ENCODE measurements at places on chromosomes 16 and 17.

- no peak for DNase-seq
Observed at GRCh38 chr17:16517477-16517876, 25.5 kb upstream of the LRRC75A start.

DNA sequence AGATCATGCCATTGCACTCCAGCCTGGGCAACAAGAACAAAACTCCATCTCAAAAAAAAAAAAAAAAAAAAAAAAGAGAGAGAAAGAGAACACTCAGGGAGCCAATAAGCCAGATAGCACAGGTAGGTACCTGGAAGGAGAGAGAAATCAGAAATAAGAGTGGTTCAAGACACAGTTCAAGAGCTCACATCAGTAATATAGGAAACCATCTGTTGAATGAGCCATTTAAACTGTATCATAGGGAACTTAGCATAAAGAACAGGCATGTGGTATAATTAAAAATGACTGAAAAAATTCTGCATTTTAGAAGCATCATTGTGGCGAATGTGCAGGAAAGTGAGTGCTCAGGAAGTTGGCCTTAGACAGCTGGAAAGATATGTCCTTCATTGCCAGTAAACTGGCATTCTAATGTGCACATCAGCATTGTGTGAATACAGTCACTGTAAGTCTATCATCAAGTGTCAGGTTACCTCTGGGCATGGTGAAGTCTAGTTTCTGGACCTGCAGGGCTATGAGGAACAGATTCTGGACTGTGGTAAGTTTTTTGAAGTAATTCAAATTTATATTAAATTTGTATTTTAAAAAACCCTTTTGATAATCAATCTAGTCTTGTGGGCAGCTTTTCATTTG is 20.4 kb downstream of the KRT12 start:
- no peak for DNase-seq

- DNase-seq, result no peak
Observed at GRCh38 chr17:41547378-41547841, 19.3 kb upstream of the KRT19 start.

DNA sequence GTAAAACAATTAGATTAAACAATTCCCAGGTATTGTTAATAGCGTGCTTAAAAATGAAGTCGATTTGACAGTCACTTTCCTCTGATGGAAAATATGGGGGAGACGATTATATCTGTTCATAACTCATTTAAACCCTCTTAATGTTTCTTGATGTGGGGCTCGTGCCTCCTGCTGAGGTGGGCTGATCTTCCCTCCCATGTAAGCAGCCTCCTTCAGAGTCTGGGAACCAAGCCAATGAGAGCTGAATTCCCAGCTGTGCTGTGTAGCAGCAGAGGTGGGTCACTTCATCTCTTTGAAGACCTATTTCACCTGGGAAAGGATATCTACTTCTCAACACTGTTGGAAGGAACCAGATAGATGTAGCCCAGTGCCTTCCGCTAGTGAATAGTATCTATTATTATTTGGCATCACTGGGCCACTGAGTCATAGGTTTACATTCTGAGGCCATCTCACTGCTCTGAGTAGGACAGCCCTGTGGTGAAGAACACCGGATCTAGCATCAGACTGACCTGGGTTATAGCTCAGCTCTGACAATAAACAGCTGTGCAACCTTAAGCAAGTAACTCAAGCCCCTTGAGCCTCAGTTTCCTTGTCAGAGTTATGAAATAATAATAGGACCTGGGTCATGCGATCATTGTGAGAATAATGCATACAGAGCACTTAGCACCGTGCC is 85.3 kb upstream of the C16orf82 start:
- DNase-seq, result no peak

DNA sequence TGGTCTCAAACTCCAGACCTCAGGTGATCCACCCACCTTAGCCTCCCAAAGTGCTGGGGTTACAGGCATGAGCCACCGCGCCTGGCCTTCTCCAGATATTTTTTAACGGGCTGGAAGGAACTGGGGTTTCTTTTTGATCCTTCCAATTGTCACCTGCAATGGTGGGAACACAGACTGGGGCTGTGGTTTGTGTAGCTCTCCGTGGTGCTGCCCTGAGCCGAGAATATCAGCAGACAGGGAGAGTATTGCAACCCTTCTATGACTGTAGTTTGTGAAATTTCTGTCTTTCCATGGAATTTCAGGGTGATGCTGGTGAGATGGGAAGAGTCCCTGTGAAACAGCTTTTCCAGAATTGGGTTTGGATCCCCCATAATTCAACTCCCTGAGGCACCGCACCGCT is 263.5 kb downstream of the ENGASE start:
- DNase-seq, result no peak

DNA sequence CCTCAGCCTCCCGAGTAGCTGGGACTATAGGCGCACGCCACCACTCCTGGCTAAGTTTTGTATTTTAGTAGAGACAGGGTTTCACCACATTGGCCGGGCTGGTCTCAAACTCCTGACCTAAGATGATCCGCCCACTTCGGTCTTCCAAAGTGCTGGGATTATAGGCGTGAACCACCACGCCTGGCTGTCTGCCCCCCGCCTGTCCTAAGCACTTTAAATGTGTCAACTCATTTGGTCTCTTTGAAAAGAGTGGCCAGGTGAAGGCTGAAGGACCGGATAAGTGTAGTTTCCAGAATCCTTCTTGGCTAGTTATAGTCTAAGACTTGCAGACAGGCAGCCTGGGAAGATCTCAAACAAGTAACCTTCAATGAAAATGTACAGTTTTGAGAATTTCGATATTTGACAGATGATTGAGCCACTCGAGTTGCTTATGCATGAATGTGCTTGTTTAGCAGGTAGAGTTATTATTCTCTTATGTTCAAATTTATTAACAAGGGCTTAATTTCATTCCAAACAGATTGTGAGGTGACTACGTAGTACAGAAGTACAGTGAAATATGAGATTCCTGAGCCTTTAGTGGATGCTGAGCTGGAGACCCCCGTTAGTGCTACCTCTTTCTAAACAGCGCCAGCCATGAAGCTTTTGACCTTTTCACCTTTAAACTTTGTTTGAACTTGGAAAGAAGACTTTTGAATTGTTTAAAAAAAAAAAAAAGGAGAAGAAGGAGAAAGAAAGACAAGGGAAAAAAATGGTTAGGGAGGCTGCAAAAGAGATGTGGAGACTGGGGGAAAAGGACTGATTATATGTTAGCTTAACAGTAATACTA is 164.4 kb upstream of the TBX2 start:
- DNase-seq, result no peak

DNA sequence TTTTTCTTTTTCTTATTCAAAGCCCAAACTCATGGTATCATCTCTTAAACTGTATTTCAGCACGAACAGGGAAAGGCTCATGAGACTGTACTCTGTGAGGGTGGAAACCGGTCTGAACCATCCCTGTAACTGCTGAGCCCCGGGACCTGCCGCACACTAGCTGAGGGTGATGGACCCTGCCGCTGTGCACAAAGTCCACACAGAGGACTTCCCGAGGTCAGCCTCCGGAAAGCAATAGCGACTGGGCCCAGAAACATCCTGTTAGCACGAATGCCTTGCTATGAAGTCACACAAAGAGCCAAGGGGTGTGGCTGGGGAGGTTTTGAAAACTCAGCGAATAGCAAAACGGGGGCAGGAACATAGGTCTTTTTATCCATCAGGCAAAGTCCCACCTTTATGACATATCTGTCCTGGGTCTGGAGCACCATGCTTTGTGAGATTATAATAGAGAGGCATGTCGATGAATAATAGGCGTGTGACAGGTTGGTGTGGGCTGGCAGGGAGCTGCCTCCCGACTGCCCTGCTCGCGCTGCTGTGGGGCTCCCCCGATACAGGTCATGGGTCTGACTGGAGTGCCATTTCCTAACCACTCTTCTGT is 33.4 kb downstream of the CDK5R1 start:
- no peak for DNase-seq

DNA sequence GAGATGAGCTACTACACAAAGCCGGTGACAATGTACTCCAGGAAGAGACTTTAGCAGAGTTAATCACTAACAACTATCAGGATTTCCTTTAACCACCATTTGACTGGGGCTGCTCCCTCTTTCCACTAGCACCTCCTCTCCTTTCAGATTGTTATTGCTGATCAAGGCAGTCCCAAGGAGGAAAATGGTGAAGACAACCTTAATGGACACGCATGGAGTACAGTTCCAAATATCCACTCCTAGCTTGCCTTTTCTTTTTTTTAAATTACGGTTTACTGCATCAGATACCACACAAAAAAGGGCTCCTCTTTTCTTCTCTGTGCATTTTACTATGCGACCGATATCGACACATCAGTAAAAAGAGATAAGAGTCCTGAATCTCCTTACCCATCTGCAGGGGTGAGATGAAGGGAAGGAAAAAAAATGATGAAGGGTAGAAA is 30.9 kb downstream of the FAM222B start:
- DNase-seq, result no peak

DNA sequence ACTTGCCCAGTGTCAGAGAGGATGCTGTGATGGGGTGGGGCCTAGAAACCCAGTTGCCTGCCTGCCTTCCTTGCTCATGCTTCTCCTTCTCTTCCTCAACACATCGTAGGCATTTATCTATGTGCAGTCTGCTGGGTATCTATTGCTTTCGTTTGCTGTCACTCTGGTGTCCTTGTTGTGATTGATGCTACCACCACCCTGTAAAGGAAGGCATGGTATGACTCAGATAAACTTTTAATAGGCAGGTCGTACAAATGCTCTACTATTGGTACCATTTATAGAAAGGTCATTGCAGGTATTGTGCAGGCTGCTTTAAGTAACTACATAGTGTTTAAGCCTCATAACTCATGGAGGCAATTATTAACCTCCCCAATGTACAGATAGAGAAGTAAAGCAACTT is 368.9 kb downstream of the UTP18 start:
- no peak for DNase-seq

GRCh38 chr17:67491681-67492024 is 114.6 kb downstream of the PITPNC1 start:
- DNase-seq, result no peak

DNA sequence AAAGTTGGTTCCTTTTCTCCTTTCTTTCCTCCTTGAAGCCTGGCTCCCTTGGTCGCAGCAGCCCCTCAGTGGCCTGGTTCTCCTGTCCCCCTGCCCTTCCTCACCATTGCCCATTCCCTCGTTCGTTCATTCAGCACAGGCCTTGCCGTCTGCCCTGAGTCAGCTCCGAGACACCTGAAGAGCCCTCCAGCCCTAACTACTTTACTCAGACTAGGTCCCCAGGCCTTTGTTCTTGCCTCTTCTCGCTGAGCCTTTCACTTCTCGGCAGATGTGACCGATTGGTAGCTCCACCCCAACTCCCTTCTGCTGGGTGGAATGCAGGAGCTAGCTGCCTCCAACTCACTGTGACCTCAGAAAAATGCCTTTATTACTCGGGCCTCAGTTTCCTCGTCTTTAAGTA is 7.0 kb upstream of the ADAM11 start:
- no peak for DNase-seq

- no peak for DNase-seq
Observed at GRCh38 chr16:82264756-82265155, 94.7 kb upstream of the MPHOSPH6 start.

DNA sequence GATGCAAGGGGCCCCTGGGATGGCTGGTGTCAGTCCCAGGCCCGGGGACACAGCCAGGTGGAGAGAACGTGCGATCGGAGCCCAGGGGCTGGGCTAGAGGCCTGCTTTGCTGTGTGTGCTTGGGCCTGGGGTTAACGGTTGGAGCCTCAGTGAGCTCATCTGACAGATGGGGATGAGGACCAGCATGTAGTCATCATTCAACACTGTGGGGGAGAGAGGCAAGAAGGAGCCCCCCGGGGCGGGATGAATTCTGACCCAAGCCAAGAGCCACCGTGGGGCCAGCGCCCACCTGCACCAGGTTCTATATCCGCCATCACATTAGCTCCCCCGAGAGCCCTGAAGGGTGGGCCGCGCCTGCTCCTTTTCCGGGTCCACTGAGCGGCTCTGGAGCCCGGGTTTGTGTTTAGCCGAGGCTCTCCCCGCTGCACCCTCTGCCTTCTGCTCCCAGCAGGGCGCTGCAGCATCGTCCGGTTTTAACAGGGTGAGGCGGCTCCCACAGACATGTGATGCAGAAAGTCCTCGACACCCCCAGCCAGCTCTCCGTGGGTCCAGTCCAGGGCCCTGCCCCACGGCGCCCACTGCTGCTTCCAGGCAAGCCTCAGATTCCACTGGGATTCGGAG is 365.7 kb downstream of the SEC14L1 start:
- no peak for DNase-seq

DNA sequence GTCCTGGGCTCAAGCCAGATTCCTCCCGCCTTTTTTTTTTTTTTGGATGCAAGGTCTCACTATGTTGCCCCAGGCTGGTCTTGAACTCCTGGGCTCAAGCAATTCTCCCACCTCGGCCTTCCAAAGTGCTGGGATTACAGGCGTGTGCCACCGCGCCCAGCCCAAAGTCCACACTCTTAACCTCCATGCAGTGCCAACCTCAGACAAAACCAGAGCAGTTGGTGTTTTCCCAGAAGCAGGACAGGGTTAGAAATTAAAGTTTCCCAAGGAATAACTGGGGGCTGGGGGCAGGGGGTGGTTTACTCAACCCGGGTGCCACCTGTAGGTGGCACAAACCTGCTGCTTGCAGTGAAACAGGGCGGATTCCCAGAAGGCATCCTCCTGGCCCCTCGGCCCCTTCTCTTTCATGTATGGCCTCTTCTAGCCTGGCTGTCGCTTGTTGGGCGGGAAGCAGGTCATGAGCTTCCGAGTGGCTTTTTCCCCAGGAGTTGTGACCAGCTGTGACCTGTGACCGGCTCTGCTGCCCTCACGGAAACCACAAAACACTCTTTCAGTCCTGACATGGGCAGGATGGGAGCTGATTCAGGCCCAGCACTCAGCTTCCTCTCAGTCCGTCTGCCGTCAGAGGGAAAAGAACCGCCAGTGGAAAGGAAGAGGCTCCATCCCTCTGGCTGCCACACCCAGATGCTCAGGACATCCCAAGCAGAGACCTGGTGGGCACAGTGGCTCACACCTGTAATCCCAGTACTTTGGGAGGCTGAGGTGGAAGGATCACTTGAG is 25.6 kb upstream of the USP7 start:
- no peak for DNase-seq

GRCh38 chr17:68906638-68907037 is 48.6 kb downstream of the ABCA8 start:
- DNase-seq, result no peak

Data from NCI-H1092 (cell line).